SK-N-DZ (cell line): ENCODE measurements at places on chromosomes 4 and X.

DNA sequence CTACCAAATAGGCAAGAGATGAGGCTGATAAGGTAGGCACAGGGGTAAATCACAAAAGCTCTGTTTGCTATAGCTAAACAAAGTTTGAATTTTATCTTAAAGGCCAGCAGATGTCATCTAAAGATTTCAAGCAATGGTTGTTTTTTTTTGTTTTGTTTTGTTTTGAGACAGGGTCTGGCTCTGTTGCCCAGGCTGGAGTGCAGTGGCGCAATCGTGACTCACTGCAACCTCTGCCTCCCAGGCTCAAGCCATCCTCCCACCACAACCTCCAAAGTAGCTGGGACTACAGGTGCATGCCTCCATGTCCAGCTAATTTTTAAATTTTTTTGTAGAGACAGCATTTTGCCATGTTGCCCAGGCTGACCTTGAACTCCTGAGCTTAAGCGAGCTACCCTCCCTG lies 43.1 kb upstream of the NEUROG2 start:
- no peak for DNase-seq

DNA sequence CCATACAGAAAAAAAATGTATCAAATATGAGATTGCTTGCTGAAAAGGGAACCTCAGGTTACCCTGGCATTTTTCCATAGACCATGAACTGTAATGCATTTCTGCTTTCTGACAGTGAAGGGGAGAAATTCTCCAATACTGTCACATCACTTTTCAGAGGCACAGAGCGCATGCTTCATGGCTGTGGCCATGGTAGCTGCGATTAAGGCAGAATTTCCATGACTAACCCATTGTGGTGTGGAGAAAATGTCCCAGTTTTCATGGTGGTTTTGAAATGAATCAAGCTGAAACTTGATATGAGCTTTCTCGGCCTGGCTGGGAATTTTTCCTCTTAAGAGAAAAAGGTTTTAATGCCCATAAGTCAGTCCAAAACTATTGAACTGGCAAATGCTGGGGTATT lies 39.5 kb upstream of the MAP3K15 start:
- no peak for DNase-seq

DNA sequence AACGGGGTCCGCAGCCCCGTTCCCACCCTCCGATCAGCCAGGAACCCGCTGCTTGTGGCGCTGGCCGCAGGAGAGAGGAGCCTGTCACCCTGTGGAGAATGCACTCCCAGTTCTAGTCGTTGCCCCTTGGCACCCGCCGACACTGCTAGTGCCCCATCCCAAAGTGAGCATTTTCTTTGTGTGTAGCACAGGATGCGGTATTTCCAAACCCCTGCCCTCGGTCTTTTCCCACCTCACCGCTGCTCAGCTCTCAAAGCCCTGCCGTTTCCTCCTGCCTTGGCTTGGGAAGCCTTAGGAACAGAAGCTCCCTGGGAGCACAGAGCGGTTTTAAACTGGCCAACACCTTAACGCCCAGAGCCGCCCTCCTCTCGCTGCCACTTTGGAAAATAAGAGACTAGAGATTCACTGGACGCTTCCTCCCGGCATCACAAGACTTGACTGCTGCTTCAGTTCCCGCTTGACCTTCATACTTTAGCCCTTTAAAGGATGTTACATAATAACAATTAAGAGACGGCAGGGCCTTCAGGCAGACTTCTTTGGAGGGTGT lies 772 bp downstream of the CYP4V2 start:
- DNase-seq: peak; percentile 29

DNA sequence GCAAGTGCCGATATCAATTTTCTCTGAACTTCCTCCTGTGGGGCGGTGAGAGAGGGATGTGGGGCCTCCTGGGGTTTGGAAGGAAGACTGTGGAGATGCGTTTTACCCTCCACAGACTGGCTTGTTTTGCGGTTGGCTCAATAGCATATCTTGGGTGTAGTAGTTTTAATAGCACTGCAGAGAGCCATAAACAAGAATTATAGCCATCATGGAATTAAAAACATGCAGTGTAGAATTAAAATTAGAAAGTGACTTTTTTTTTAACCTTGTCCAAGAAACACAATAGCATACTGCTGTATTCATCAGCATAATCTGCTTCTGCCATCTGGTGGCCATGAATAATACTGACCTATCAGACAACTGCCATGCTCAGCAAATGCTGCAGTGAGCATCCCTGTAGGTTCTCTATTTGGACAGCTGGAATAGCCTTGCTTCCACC lies 47.3 kb upstream of the SCML1 start:
- DNase-seq: peak; percentile 57

- no peak for DNase-seq
Measured at GRCh38 chrX:71913156-71913950, 2.7 kb downstream of the NHSL2 start.

DNA sequence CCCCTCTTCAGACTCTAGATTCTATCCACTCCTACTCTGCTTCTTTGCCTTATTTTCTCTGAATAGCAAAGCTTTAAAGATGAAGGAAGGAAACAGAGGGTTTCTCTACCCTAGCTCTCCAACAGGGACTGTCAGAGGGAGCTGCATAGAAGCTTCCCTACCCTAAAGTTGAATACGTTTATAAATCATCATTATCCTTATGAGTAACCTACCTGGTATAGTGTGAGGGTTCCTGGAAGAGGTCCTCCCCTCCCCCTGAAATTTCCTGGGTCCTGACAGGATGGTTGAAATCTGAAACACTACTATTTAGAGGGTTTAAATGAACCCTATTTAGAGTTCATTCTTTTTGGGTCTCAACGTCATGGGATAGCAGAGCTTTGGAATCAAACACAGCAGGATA lies 187.0 kb upstream of the RBPJ start:
- DNase-seq: no peak

GRCh38 chr4:5954056-5954760 lies 61.3 kb upstream of the CRMP1 start:
- peak; percentile 35 for DNase-seq
